ENCODE measurements at places on chromosomes 2 and 18.

- DNase-seq, result no peak
These were observed 901.9 kb upstream of the ZEB2 start for GRCh38 chr2:145421841-145422240.

- no peak for DNase-seq
These were observed 86.1 kb downstream of the SLC4A10 start for GRCh38 chr2:161710131-161710915.

- DNase-seq, result no peak
These were observed 41.7 kb downstream of the KIAA2012 start for GRCh38 chr2:202114795-202115194.

DNA sequence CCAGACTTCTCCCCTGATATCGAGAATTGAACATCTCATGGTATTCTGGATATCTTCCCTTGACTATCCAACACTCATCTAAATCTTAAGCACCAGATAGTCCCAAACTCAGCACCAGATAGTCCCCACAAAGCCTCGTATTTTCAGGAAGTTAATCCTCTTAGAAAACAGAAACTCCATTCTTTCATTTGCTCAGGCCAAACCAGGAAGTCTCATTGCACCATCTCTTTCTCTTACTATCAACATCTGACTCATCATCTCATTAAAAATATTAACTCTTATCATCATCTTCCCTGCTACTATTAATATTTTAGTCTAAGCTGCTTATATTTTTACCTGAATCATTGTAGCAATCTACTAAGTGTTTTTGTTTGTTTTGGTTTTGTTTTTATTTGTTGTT is 286.4 kb downstream of the GALNT13 start:
- no peak for DNase-seq

DNA sequence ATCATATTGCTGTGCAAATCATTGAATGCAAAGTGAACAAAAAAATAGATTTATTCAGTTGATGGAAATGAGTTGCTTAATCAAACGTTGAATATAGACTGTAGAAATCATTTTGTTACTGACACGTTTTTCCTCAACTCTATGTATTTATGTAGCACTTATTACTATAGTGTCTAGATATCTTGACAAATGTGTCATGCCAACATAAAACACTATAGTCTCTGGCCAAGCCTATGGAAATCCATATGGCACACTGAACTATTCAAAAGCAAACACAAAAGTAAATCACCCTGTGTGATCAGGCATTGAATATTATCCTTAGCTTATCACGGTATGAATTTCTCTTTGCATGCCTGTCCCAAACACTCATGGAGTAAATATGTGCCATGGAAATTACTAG is 131.3 kb downstream of the ZNF804A start:
- DNase-seq, result no peak

GRCh38 chr2:225640550-225640949 is 241.0 kb downstream of the NYAP2 start:
- no peak for DNase-seq

DNA sequence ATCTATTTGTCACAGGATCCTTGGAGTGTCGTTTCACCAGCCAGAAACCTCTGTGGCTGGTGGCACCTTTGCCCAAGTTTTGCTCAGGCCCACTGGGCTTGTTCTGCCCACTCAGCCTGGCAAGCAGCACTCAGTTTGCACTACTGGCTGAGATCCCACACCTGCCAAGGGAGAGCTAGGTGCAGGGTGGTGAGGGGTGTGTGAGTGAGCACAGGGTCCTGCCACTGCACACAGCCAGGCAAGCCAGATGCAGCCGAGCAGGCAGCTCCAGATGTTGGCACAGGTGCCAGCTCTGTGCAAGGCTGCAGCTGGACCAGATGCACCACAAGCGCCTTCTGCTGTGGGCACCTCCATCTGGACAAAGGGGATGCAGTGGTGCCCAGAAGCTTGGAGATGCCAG is 281.7 kb upstream of the UBE2E3 start:
- no peak for DNase-seq

GRCh38 chr2:870426-870825 is 80.2 kb upstream of the SNTG2 start:
- no peak for DNase-seq

GRCh38 chr2:201959626-201960025 is 74.0 kb upstream of the FZD7 start:
- DNase-seq, result no peak

GRCh38 chr18:79385326-79385707 is 10.4 kb upstream of the NFATC1 start:
- no peak for DNase-seq

DNA sequence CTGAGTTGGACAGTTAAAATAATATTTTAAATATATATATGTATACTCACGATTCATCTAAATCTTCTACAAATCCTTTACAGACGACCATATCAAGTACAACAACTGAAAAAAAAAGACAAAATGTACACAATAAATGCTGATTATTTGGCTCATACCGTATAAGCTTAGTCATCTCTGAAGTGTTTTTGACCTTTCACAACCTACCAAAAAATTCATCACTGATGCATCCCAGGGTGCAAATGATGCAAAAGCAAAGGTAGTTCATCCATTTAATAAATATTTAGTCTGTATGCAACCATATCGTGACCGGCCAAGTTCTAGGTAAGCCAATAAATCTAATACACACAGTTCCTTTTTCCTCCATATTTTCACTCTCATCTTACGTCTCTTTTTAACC is 1.1 kb downstream of the TMX3 start:
- DNase-seq, result no peak

- DNase-seq, result no peak
These were observed 364.8 kb downstream of the TGIF1 start for GRCh38 chr18:3814816-3815215.

DNA sequence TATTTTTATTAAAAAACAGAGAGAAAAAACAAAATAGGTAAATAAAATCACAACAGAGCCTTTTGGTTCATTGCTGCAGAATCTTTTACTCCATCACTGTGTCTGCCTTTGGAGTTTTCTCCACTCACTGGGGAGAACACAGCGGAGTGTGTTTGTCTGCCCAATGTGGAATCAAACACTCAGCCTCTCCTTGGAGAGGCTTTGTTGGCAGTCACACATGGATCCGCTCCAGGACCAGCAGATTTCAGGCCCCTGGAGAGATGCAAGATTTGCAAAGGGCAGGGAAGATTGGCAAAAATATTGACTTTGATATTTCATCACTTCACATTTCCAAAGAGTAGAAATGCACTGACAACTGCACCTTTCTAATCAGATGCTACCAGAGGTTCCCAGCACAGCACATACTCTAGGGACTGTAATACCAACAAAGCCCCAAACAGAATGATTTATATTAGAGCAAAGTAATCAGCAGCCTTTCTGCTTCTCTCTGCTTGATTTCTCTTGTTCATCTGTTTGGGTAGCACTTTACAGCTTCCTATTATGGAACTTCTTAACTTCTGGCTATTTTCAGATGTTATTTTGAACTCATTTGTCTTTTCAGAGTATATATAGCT is 1898.8 kb upstream of the PIK3C3 start:
- no peak for DNase-seq

GRCh38 chr2:106020821-106021661 is 173.1 kb downstream of the UXS1 start:
- DNase-seq, result no peak

DNA sequence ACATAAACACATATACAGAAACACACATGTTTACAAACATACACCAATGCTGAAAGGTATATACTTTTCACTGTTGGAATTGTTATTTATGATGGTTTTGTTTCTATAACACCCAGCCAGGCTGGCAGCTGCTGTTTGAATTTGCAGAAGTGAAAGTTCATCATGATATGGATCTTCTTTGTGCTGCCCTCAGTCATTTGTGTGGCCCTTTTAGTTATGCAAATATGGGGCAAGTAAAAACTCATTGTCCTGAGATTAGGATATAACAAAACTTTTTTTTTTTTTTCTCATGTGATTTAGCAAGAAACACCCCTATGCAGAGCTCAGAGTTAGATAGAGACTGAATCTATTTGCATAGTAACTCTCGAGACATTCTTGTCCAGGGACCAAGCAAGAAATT is 714.1 kb downstream of the KCNJ3 start:
- DNase-seq, result no peak

GRCh38 chr2:96816836-96817702 is 1.0 kb downstream of the CNNM3 start:
- DNase-seq, result no peak

GRCh38 chr2:16167870-16168426 is 227.6 kb downstream of the MYCN start:
- no peak for DNase-seq

GRCh38 chr2:3008561-3008960 is 369.1 kb downstream of the EIPR1 start:
- no peak for DNase-seq

DNA sequence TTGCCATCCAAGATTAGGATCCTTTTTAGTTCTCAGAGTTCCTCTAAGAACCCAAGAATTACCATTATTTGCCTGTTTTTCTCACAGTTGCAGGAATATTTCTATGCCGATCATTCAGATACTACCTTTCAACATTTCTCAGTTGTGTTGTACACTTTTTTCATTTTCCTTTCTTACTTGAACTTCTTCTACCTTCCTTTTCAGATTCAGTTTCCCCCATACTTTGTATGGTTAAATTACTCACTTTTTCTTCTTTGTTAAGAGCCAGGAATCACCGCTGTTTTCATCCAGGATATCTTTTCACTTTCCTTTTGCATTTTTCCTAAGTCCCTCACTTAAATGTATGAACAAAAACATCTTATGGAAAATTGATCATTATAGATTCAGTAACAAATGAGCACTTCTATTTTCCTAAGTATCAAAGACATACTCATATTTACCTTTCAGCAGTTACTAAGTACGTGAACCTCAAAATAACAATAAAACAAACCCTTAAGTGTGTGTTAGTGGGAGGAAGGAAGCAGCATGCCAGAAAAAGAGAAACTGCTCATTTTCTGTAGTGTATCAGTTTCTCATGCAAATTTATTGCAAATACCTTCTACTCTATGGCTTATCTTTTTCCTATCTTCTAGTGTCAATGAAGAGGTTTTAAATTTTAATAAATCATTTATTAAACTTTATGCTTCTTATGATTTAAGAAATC is 64.3 kb upstream of the STAT1 start:
- no peak for DNase-seq

- DNase-seq, result no peak
These were observed 702.7 kb downstream of the SOCS6 start for GRCh38 chr18:70991577-70991976.

DNA sequence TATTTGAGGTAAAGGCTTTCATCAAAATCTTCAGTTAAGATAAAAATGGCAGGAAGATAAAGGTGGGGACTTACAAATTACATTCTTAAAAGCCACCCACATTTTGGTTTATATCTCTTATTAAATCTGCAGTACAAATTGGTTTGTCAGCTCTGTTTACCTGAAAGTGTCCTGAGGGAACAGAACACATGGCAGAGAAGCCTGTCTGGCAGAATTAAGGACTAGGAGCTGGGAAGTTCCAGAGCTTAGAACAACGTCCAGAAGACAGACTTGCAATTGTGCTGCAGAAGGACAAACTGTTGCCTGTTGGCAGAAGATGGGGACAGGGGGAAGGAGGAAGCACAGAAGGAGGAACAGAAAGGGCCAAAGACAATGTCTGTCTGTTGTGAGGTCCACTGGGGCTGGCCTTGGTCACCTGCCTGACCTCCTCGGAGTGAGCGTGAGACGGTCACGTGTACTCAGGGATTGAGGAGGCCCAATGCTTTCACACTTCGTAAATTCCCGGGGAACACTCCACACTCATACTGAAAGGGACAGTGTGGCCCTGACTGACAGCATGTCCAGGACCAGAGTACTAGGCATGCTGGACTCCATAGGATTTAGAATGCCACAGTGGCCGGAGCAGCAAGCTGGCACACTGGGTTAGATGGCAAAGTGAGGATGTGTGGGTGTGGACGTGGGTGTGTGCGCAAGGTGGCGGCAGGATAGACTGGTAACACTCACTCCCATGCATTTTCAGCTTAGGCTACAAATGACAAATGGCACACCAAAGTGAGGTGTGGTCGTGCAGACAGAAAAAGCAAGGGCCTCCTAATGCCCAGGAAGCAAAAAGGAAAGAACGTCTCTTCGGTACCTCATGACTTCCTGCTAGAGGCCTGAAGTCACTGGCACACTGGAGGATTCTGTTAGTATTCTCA is 210.9 kb upstream of the REV1 start:
- DNase-seq, result no peak

GRCh38 chr2:119476301-119477112 is 44.9 kb downstream of the TMEM37 start:
- DNase-seq, result no peak

- DNase-seq, result no peak
These were observed 98.0 kb downstream of the PTPN4 start for GRCh38 chr2:119857742-119858141.

DNA sequence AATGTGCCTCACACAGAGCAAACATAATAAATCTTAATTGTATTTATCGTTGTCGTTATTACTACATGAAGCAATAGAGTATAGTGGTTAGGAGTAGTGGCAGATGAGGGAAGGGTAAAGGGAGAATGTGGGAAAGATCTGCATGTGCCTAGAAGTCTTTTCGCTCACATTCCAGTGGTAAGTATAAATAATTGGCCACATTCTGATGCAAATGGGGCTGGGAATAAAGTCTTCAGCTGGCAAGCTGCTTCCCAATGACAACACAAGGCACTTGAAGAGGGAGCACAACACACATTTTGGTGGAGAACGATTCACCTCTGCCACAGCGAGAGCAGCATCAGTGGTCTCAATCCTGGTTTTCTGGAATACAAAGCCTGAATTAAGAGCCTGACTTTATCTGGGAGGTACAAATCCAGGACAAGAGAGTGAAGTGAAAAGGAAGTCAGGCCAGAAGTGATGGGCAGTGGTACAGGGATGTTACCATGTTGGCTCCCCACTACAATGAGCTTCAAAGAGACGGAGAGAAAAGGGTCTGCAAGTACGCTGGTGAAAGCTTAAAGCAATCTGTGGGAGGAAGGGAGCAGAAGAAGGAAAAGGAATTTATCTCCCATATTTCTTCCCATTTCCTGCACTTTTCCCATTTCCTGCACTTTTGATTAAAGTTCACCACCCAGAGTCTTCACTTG is 112.3 kb downstream of the ARHGAP15 start:
- no peak for DNase-seq

DNA sequence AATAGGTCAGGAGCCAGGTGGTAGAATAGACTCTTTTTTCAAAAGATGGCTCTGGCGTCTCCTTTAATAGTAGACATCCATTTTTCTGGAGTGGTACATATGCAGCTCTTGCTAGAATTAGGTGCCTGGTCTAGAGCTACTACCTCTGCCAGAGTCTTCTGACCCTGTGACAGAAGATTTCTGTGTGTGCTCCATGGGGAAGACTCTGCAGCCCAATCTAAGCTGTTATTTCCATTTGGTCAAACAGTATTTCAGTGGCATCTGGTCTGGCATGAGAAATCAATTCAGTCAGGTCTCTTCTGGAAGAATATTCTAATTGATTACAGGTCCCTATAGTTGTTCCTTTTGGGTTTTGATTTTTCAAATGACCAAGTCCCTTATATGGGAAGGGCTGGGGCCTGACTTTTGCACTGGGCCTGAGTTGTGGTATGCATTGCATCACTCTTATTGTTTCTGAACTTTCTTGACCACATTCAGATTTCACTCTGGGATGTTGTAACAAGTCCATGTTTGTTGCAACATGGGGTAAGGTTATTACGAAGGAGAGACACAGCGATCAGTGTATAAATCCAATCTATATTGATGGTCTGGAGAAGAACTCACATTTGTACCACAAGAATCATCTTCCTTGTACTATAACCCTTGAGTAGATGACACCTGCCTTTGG is 12.1 kb downstream of the MXD1 start:
- no peak for DNase-seq
